Dermis microvascular lymphatic vessel endothelial cell (primary cell): ENCODE measurements at places on chromosomes 2 and 18. TPM values are rescaled to one million over a fixed set of nuclear protein-coding genes. Genes with fewer than 3 reads are reported as not detected.

PDCL3 gene
- total RNA-seq = 13.8 and 15.0 TPM in 2 replicates

FSHR gene
- total RNA-seq = not detected in 2 replicates

LYG2 gene
- not detected in 2 replicates for total RNA-seq

IL1A gene
- total RNA-seq = not detected in 2 replicates

INHA gene
- under 0.01 TPM in 1 of 2 replicates, not detected in the other for total RNA-seq

CFC1 gene
- not detected in 2 replicates for total RNA-seq

MC4R gene
- total RNA-seq = not detected in 2 replicates

LYPD6B gene
- total RNA-seq = not detected in 2 replicates
